ENCODE measurements at places on chromosomes 4 and X. TPM values are rescaled to one million over a fixed set of nuclear protein-coding genes. Genes with fewer than 3 reads are reported as not detected.

The GABRG1 gene
- polyA plus RNA-seq: not detected

DNA sequence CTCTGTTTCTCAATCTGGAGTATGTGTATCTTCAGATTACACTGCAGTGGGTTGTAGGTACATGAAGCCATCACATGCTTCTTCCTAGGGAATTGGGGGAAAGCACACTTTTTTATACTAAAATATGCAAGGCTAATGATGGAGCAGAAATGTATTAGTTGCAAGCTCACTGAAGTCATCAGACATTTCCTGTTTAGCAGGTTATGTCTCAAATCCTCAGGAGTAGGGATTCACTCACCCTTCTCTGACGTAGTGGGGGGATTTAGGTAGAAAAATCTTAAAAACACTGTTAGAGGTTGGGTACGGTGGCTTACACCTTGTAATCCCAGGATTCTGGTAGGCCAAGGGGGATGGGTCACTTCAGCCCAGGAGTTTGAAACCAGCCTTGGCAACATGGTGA, 128.4 kb upstream of the GPC4 start:
- no peak for DNase-seq

GRCh38 chrX:52359614-52360232, 9.1 kb upstream of the XAGE2 start:
- DNase-seq: peak; percentile 43

DNA sequence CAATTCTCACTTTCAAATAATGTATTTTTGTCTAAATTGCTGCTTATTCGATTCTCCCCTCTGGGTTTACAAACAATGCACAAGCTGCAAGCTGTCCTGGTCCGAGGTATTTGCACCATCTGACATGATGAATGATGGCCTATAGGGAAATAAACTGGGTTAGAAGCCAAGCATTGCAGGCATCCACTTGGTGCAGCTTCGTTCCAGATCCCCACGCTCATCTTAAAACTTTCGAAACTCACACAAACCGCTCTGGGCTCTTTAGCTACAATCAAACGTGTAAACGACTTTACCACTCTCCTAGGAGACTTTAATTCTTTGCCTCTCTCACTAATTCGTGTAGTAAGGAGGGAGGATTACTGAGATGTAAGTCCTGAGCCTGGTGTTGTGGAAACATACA, 19.0 kb downstream of the PHKA2 start:
- peak; percentile 28 for DNase-seq

- no peak for DNase-seq
These were observed 77.6 kb downstream of the COX18 start for GRCh38 chr4:72991873-72992272.

DNA sequence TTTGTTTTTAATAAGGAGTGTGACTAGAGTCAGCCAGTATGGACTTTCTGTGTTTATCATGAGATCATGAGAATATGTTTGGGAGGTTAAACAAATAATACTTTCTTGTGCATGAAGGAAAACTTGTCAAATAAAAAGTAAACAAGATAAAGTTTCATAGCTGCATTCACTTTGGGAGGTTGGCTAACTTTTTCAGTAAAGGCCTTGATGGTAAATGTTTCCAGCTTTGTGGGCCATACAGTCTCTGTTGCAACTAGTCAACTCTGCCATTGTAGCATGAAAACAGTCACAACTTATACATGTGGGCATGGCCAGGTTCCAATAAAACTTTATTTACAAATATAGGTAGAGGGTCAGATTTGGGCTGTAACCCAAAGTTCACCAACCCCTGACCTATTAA, 150.4 kb downstream of the MID1 start:
- no peak for DNase-seq

The FAM120C gene
- 6.1 TPM for polyA plus RNA-seq

The F9 gene
- polyA plus RNA-seq: not detected

DNA sequence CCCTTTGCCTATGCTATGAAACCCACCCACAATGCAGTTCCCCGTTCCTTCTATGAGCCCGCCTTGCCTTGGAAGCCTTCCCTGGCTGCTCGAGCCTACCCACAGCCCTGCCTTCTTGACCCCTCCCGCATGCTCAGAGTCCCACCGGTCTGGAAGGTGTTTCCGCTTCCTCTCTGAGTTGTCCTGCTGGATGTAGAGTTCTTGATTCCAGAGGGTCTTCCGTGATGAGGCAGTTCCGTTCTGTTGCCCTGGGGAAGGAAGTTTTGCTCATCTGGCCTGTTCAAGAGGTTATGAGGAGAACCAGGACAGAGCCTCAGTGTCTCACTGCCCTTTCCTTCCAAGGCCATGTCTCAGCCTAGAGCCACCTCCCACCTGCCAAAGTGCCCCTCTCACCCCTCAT, 7.5 kb downstream of the GPKOW start:
- DNase-seq: no peak

GRCh38 chrX:133905305-133905704, 80.1 kb downstream of the GPC3 start:
- DNase-seq: no peak

- peak; percentile 37 for DNase-seq
These were observed 346.6 kb downstream of the CENPC start for GRCh38 chr4:67198727-67199126.

DNA sequence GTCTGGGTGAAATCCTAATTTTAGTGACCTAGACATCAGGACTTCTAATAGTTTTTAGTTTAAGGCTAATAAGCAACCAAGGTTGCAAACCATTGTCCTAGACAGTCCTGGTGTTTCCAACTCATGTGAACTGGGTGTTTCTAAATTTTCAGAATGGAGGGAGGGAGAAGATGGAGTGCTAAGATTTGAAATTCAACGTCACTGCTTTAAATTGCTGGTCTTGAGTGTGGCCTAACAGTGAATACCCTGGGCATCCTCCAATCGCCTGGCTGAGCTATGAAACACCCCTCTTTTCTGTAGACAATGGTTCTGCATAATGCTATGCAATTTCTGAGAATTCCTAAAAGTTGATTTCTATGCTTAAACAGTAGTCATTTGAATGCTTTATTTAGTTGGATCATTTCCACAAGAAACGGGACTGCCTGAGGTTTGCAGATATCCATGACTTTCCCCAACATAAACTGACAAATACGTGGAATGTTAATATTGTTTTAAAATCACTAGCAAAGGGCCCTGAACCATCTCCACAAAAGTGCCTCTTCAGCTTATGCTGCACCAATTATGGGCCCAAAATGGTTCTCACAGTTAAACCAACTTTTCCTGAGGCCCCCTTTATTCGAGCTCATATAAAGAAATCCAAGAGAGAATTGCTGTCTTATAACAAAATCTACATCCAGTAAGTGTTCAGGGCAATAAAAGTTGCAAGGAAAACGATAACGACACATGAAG, 1.1 kb downstream of the FBXL5 start:
- peak; percentile 67 for DNase-seq

The OPN1MW gene
- not detected for polyA plus RNA-seq

DNA sequence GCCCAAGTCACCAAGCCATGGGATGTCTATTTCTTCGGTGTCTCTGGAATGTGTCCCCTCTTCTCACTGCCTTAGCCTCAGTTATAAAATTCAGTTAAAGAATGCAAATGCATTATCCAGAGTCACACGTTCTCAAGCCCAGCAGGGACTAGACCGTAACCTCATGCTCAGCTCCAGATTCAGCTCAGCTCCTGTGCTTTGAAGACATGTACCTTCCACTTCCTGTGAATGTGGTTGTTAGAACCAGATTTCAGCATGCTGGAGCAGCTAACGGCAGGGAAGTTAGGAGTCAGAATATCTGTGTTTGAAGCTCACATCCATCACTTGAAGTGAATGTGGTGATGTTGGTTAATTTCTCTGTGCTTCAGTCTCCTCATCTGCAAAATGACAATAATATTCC, 26.7 kb downstream of the GEMIN8 start:
- no peak for DNase-seq

- no peak for DNase-seq
These were observed 190.5 kb downstream of the SH3BGRL start for GRCh38 chrX:81392396-81392795.

GRCh38 chrX:25017667-25018247, 2.0 kb upstream of the ARX start:
- peak; percentile 39 for DNase-seq

DNA sequence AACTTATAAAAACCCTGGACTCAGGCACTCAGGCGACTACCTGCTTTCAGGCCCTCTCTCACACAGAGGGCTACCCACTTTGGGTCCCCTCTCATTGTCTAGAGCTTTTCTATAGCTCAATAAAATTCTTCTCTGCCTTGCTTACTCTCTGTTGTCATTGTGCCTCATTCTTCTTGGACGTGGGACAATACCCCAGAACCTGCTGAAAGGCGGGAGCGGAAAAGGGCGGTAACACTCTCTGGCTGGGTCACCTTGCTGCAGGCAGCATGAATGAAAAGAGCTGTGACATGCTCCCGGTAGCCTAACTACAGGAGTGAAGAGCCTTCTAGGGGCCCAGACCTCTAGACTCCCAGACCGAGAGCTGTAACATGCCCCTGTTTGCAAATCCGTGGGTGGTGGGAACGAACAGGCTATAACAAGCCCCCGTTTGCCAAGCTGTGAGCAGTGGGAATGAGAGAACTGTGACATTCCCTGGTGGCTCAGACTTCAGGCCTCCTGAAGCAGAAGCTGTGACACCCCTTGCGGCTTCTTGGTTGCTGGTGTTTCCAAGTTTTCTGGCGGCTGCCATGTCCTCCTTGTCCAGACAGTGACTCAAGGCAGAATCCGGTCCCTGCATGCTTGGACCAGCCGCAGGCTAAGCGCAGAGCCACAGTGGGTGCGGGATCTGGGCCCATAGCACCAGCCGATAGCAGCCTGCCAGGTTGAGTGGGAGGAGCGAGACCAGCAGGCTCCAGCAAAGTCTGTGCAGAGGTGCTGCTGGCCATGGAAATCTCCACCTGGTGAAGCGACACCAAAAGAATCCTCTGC, 684.6 kb downstream of the ARAP2 start:
- no peak for DNase-seq

DNA sequence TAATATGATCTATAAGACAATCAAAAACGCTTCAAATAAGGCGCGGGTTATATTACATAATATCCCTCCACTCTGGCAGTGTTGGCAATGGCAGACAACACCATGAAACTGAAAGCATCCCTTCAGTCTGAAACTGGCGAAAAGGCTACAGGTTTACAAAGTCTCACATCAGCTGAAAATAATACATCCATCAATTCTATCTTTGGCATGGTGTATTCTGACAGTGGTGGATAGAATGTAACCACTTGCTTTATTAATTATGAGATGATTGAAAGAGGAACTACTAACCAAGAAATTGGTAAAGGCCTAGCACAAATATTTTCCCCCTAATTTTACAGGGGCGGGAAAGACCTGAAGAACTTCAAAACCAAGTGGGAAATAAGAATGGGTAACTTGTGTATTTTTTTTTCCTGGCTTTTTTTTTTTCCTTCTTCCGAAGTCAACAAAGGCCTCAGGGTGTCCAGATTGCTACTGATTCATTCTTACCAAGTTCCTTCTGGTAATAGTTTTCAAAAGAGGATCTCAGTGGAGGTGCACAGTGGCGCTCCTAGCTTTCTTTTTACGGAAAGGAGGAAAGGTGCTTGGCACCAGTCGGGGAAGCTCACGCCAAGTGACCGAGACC, 728 bp downstream of the UBA6 start:
- peak; percentile 31 for DNase-seq

- DNase-seq: no peak
These were observed 462.2 kb upstream of the CPXCR1 start for GRCh38 chrX:88284844-88285243.

The GPM6B gene
- 16.3 TPM for polyA plus RNA-seq

- DNase-seq: peak; percentile 32
These were observed 345.3 kb upstream of the LCORL start for GRCh38 chr4:18366892-18367291.

GRCh38 chr4:7358100-7358735, 76.5 kb downstream of the PSAPL1 start:
- peak; percentile 61 for DNase-seq

The CDK16 gene
- 96.8 TPM for polyA plus RNA-seq

GRCh38 chrX:23292988-23293651, 41.5 kb upstream of the PTCHD1 start:
- DNase-seq: peak; percentile 85

GRCh38 chr4:180333162-180333561, 1910.0 kb upstream of the TENM3 start:
- DNase-seq: no peak

- no peak for DNase-seq
These were observed 749.1 kb upstream of the GRIA3 start for GRCh38 chrX:122434942-122435341.

The XKRX gene
- not detected for polyA plus RNA-seq

GRCh38 chr4:67926485-67926884, 36.8 kb downstream of the TMPRSS11A start:
- DNase-seq: no peak

The SSR4 gene
- 117 TPM for polyA plus RNA-seq

DNA sequence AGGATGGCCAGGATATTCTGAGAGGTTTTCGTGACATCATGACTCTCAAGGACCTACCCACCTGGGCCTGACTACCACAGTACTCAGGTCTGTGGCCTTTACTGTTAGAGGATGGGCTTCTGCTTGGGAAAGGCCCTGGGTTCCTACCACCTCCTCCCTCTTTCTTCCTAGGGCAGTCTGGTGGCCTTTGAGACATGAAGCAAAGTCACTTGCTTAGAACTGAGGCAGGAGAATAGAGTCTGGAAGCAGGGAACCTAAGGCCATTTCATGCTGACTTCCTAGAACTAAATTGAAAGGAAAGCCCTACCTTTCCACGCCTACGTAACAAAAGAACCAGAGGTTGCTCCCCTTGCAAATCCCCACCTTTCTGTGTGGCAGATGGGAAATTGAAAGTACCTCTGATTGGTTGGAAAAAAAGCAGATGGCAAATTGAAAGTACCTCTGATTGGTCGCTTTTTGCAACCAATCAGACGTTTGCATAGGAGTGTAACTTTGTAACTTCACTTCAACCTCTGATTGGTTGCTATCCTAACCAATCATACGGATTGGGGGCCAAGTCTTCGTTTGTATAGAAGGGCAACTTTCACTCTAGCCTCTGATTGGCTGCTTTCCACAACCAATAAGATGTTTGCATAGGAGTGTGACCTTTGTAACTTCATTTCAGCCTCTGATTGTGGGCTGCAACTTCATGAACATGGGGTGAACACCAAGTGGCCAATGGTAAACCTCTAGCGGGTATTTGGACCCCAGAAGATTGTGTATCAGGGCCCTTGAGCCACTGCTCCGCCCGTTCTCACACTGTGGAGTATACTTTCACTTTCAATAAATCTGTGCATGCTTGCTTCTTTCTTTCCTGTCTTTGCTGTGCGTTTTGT, 9.9 kb upstream of the AKAP14 start:
- peak; percentile 9 for DNase-seq

GRCh38 chrX:81261576-81261975, 59.7 kb downstream of the SH3BGRL start:
- no peak for DNase-seq

GRCh38 chr4:15605537-15605936, 49.6 kb downstream of the FBXL5 start:
- no peak for DNase-seq

GRCh38 chr4:101961144-101961543, 170.6 kb downstream of the BANK1 start:
- peak; percentile 25 for DNase-seq

DNA sequence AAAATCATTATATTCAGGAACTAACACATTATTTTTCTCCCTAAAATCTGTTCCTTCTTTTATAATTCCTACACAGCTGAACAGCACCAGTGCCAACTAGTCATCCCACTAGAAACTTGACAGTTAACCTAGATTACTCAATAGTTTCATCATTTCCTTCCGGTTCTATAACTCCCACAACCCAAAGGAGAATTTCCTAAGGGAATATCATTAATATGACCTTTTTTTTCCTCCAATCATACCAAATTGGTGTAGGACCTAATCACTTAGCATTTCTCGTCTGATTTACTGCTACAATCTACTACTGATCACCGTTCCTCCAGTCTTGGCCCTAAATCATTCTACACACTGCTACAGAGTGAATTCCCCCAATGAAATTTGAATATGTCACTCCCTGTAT, 45.9 kb downstream of the WDFY3 start:
- DNase-seq: peak; percentile 59

All from muscle of leg (tissue), 16 donors.